ENCODE measurements at places on chromosomes 2 and 18.

DNA sequence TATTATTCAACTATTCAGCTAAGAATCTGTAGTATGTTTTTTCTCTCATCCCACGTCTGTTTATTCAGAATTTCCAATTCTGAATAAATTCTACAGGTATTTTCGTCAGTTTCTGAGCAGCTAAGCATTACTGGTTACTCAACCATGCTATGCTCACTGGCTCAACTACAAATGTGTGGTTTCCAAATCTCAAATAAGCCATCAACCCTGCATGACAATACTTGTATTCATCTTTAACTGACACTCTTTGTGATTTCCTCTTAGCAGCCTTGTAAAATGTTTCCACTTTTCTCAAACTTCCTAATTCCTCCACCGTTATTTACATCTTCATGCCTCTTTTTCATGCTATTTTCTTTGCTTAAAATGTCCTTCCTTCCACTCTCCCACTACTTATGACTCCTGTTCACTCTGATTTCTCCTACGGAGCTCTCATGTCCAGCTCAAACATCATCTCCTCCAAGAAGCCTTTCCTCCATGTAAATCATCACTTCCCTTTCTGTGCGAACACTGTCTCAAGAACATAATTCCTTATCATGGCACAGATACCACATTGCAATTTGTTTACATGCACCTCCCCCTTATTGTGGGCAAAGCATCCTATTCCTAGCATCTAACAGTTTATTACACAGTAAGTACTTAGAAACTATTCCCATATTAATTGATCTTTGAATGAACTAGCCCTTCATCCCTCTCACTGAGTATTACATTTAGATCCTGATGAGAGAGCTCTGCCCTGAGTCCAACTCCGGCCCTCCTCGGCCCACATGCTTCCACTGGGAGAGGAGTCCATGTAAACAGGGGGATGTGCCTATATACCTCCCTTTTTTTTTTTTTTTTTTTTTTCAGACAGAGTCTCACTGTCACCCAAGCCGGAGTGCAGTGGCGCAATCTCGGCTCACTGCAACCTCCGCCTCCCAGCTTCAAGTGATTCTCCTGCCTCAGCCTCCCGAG lies 10.5 kb downstream of the CCDC88A start:
- no peak for DNase-seq

DNA sequence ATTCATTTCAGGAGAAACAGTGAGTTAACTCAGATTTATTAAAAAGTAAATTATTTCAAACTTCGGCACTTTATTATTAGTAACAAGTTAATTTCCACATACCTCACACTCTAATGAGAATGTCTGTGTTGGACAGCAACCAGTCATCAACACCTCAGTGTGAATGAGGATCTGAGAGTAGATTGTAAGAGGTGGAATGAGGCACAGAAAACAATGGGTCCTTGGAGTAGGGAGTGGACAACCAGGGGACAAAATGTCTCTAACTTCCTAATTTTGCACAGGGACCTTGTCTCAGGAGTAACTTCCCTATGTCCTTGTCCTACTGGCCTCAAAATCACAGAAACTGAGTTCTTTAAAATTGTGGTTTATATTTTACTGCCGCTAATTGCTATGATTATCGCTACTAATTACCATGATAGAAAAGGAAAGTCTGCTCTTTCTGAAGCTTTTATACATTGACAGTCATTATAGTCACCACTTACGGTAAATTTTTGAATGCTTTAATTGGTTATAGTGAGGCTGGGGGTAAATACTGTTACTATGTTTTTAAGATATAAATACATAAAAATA lies 82.2 kb upstream of the LRPPRC start:
- no peak for DNase-seq

GRCh38 chr2:72108121-72108520 lies 39.5 kb downstream of the CYP26B1 start:
- no peak for DNase-seq

- no peak for DNase-seq
Measured at GRCh38 chr2:16861530-16861929, 195.9 kb upstream of the CYRIA start.

DNA sequence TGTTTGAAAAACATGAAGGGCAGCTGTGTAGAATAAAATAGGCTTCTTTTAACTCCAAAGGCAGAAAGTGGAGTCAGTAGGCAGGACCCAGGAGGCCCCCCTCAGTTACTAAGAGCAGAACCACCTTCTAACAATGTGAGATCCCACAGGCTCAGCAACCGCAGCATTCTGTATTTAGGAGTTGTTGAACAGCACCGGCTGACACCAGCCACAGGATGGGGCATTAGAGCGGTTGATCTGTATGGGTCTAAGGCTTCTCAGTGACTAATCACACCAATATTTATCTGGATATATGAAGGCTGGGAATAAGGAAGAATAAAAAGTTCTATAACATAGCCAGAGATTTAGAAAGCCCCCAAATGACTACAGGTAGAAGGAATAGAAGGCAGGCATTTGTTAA lies 51.7 kb downstream of the MYO5B start:
- DNase-seq: no peak

DNA sequence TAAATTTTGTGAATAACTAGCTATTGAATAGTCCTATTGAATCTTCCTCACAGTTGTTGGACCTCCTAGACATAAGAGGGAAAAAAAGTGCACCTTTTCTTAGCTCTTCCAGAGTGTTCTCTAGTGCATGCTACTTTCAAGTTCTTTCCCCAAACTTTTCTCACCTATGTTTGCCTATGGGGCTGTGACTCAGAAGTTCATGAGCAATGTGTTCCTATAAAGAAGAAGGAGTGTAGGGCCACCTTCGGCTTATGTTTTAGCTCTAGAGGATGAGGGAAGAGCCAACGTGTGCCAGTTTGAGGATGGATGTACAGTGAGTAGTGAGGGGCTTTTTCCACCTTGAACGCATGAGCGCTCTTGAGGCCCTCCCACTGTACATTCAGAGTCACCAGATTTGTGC lies 27.0 kb upstream of the HNMT start:
- DNase-seq: no peak
